ENCODE measurements at places on chromosomes 1 and 21.
A peak's percentile ranks its signal among the peaks of the same experiment; 100 is the strongest.

- peak; percentile 85 for DNase-seq
These were observed at the start of gene ELAPOR1 for GRCh38 chr1:109113590-109114341. TSS of gene ELAPOR1 (plus strand) at chr1:109114115. CDS start at chr1:109114184, 69 bp downstream.

GRCh38 chr1:59949648-59950047 is 23.1 kb upstream of the CYP2J2 start:
- DNase-seq, result no peak

GRCh38 chr1:19665496-19666465 is 1.1 kb downstream of the HTR6 start:
- no peak for DNase-seq

GRCh38 chr1:76942549-76942948 is 75.3 kb downstream of the ST6GALNAC5 start:
- DNase-seq, result no peak

DNA sequence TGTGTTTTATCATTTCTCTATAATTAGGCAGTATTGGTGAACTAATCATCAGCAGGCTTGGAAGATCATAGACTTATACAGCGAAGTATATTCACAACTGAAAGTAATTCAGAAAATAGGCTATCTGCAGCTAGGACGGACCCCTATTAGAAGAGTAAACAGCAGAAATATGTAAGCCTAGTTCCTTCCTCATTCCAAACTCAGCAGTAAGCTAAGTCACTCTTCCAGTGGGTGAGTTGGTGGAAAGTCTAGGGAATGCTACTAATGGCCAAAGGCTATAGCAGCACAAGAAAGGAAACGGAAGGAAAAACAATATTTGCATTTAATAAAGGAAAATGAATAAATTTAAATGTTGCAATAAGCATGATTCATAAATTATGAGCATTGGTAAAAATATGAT is 918.1 kb upstream of the TMPRSS15 start:
- no peak for DNase-seq

GRCh38 chr1:11441211-11441952 is 37.6 kb upstream of the DISP3 start:
- no peak for DNase-seq

DNA sequence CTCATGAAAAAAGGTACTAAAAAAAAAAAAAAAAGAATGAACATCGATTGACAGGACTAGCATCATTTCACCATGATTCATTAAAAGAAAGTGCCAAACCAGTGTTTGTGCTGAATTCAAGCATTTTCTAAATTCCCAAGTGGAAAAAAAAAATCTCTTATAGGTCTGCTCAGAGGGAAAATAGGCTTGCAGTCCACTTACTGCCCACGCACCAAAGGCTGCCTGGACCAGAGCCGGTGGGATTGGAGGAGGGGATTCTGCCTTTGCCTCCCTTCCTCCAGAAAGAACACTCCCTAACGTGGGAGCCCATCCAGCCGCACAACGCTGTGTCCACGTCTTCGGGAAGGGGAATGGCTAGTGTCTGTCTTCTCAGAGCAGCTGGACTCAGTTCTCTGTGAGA is 5.5 kb upstream of the TRAPPC10 start:
- no peak for DNase-seq

GRCh38 chr1:243896313-243896712 is 46.3 kb upstream of the AKT3 start:
- DNase-seq, result no peak

DNA sequence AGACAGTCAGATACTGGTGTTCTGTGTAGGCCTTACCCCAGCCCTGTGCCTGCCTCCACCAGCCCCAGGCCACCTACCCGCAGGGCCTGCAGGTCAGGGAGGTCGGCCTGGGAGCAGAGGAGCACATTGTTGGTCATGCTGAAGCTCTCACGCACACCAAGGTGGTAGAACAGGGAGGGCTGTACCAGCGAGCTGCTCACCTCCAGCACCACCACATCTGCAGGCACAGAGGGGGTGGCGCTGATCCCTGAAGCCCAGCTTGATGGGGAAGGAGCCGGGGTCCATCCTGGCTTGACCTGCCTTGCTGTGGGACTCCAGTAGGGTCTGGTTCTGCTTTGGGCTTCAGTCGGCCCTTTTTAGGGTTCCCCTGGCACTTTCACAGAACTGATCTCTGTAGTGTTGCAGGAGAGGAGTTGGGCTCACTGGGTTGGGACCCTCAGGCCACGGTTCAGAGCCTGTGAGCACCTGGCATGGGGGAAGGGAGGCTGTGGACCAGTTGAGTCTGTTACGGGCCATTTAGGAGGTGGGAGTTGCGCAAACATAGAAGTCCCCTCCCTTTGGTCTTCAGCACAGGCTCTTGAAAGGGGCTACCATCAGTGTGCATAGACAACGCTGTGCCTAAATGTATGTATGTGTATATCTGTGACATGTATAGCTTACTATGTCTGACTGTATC is 1.9 kb downstream of the MAP3K6 start:
- DNase-seq, result no peak

- no peak for DNase-seq
These were observed 46.4 kb downstream of the TOR1AIP2 start for GRCh38 chr1:179831225-179831624.

Measured in NCI-H1417 treated with DMSO at 0.1 percent for 48 hours (cell line).